ENCODE measurements at places on chromosomes 1 and 21.

GRCh38 chr21:38042246-38042645 lies 126.0 kb upstream of the KCNJ6 start:
- no peak for DNase-seq

DNA sequence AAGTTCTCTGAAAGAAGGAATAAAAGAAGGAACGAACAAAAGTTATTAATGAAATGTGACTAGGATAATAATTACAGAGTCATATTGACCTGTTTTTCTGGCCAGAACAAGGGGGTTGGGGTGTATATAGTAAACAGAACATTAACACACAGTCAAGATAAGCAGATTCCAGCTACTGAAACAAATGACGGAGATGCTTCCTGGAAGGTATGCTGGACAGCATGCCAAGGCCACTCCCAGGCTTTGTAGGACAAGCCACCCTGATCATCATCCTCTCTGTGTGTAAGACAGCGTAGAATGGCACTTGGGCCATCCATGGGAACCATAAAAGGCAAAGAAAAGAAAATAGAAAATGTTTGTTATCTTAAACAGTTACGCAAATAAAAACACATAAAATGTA lies 120.7 kb downstream of the TGFBR3 start:
- no peak for DNase-seq

- no peak for DNase-seq
Measured at GRCh38 chr1:67078291-67078690, 24.3 kb upstream of the SLC35D1 start.

DNA sequence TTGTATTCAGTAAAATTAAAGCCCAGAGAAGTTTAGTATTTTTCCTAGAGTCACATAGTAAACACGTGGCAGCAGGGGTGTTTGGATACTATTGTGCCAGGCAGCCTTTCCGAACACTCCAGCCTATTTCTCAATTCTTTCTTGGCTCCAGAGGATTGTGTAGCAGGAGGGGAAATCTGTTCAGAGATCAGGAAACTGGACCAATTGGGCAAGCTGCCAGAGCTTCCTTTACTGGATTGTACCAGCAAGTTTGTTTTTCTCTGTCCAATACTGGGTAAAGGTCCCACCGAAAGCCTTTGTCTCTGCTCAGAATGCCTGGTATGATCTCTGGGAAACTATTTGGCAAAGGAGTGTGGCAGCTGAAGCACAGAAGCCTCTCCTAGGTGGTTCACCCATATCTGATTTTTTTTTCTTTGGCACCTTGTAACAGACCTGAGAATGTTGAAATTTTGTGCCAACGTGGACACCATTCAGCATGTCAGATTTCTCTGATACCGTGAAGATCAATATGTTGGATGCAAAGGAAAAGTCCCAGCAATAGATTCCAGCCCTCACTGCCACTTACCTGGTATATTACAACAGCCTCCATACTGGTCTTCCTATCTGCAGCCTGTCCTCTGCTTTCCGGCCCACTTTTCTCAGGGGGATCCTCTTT lies 126.2 kb downstream of the FGGY start:
- DNase-seq, result no peak

DNA sequence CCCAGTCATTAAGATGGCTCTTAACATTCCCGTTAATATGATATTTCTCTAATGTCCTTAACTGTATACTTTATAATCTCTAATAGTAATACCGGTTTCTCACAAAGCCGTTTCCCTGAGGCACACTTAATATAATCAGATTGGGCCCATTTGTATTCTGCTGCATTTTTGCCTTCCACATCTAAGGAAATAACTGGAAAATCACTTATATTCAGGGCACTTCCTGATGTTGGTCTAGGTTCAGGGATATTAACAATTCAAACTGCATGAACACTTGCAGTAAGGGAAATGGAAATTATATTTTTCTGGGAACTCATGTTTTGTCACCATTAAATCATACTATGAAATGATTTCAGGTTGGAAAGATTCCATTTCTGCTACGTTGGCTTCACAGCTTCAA lies 119.8 kb downstream of the TPR start:
- DNase-seq, result no peak

All from activated CD4-positive, alpha-beta T cell treated with anti-CD3 and anti-CD28 coated beads, Interleukin-2, amount 50 U/mL, for 4 hours (primary cell).